Hematopoietic multipotent progenitor cell (in vitro differentiated cells): ENCODE measurements at places on chromosomes 5 and 9. TPM values are rescaled to one million over a fixed set of nuclear protein-coding genes. Genes with fewer than 3 reads are reported as not detected.
A peak's percentile ranks its signal among the peaks of the same experiment; 100 is the strongest.

DNA sequence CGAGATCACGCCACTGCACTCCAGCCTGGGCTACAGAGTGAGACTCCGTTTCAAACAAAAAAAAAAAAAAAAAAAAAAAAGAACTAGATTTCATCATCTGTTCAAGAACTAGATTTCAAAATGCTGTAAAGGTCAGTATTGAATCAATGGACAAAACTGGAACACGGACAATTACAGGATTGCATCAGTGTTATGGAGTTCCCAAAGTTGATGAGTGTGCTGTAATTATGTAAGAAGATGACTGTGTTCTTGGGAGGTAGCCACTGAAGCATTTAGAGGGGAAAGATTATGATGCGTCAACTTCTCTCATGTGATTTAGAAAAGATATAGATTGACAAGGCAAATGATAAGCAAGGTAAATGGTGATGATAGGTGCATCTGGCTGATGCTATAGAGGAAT lies 6.5 kb downstream of the FAM240B start:
- no peak for DNase-seq

DNA sequence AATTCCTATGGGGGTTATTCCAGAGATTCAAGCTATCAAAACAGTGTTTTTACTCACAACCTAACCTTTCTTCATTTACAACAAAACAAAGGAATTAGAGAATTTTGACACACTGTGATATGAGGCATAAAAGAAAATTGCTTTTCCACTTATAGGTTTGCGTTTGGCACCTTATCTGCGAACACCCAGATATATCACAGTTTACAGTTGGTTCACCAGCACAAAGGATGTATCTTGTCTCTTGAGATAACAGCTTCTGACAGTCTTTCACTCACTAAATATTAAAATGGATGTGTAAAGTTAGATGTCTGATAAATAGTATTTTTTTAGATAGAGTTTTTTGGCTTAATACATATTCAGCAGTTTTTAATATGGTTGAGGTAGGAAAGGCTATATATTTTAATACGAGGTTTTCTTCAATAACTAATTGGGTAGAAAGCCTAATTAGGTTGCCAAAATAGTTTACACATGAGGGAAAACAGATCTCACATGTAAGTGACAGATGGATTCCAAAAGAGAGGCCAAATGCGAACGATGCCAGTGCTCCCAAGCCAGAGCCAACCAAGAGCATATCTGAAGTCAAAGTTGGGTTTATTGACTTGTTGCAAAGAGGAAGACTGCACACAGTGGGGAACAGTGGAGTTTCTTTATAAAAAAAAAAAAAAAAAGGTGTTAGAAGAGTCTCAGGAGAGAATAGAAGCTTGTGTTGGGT lies 1495.2 kb downstream of the MAT2B start:
- DNase-seq = peak; percentile 1

DNA sequence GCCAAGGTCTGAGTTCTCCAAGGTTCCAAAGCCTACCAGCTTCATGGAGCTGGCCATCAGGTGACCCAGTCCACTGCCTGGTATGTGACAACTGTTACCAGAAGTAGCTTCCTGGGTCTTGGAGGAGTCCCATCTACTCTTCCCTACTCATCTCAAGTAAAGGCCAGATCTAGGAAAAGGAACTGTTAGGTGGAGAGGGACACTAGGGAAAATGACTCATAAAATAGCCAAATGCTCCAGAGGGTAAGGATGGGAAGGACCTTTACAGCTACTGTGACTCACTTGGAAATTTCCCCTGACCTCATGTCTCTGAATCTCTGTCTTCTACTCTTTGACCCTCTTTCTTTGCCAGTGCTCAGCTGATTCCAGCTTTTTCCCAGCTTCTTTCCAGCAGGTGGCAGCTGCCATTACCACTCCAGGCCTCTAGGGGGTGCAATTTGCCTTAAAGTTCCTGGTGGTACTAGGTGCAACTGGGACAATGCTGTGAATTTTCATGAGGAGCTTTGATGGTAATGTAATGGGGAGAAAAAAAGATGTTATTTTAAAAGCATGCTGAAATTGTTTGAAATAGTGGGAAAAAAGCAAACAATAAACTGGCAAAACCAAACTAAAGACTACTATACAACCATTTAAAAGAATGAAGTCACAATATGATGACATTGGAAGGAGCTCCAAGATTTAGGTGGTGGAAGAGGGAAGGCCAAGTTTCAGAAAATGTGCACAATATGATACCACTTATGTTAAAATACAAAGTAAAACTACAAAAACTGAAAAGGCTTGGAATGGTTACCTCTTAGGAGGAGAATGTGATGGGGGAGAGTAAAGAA lies 27.1 kb upstream of the MYORG start:
- DNase-seq = peak; percentile 28

DNA sequence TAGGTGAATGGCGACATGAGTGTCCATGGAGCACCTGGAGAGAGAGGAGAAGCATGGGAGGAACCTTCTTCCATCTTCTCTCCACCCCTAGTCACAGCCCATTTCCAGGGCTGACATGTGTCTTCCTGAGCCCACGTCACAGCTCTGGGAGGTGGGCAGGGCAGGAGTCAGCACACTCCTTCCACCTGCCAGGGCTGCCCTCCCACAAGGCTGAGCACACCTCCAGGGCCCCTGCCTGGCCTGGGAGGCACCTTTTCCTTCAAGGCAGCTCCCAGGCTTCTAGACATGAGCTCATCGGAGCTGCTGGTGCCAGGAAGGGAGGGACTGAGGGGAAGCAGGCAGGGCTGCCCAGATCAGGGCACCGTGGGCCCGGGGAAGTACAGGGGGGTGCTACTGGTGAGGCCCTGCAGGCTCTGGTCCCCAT lies 13.6 kb upstream of the SYNPO start:
- DNase-seq = no peak

DNA sequence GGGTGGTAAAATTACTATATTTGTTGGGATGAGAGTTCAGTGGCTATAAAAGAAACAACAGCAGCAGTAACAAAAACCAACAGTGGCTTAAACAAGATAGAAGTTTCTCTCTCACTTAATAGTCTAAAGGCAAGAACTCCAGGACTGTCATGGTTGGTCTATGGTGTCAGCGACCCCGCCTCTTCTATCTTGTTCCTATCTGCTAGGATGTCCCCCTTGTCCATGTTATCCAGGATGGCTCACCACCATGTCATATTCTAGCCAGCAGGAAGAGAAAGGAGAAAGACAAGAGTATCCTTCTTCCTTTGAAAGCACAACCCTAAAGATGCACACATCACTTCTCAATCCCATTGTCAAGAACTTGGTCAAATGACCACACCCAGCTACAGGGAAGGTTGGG lies 11.3 kb upstream of the OTP start:
- no peak for DNase-seq

DNA sequence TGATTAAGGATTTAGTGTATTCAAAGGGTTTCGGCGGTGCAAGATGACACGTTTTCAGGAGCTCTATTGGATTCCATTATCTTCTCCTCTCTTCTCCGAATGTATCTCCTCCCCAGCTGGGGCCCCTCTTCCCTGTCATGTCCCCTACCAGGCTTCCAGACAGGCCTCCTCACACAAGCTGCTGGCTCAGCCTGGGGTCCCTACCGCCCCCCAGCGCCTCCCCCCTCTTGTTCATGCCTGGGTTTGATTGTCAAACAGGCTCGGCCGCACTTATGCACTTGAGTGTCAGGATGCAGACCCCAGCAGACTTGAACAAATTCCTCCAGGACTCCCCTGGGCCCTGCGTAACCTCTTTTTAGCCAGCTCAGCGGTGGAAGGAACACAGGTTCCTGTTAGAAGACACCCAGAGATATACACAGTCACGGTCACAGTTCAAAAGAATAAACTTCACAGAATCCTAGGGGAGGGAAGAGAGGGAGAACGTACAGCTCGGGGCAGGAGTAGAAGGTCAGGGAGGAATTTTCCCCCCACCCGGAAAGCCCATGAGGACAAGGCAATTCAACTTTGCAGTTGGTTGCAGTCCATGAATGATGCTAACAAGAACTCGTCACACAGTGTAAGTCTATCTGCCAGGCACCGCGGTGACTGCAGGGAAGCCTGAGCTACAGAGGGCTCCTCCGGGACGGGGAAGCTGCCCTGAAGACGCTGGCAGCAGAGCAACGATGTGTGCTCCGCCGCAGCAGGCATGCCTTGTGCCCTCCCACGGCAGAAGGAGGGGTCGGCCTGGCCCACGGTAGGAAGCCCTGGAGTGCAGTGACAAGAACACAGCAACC lies 560.0 kb downstream of the BNC2 start:
- DNase-seq = no peak

- no peak for DNase-seq
Observed at GRCh38 chr9:16701347-16701746, 169.1 kb downstream of the BNC2 start.

GRCh38 chr5:61768692-61769281 lies 436.7 kb downstream of the ZSWIM6 start:
- DNase-seq = peak; percentile 12

DNA sequence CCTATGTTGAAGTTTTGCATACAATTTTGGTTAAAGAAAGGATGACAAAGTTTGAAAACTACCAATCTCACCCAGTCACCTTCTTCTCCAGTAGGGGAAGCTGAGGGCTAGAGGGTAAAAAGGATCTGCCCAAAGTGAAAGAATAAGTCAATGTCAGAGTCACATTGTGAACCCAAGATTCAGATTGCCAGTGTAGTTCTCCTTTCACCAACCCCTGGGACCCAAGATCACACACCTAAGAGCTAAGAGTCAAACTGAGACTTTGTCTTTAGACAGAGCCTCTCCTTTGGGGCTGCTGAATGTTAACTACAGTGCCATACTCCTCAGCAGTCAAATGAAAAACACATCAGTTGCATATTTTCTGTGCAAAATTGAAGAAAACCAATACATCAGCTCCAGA lies 210.6 kb downstream of the ATP10B start:
- no peak for DNase-seq

DNA sequence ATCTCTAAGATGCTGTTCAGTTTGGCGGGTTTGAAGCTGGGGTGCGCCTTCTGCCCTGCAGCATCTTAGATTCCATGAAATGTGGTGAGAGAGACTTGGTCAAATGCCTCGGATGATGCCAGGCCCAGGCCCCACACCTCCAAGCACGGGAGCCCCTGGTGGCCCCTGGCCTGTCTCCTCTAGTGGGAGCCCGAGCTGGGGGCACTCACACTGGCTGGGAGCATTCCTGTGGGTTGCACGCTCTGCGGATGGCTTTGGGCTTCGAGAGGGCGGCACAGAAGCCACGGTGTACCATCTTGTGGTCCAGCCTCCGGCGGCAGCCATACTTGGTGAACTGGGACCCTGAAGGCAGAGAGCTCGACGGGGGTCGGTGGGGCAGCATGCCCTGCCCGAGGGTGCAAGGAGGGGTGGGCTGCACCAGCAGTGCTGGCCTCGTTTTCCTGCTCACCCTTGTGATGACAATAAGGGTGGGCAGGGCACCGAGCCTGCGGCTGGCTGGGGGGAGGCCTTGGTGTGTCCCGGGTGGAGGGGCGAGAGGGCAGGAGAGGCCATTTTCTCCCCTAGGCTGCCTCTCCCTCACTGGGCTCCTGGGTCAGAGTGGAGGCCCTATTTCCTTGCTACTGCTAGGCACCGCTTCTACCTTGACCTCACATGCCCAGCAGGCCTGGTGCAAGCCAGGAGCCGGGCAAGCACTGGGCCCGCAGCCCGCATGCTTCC lies 65.8 kb downstream of the ZNF354C start:
- no peak for DNase-seq

DNA sequence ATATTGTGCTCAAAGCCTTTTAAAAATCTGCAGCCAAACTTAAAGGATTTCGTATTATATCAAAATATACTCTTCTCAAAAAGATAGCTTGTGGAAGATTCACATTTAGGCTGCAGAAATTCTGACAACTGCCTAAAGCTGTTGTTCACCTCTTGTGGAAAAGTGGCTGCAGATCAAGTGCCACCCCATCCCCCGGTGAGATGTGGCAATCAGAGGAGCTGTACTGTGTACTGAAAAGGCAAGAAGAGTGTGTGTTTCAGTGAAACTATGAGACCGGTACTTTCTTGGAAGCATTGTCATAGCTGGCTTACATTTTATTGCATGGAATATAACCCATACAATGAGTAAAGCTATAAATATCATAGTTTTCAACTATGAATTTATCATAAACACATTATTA lies 64.3 kb downstream of the CDH18 start:
- DNase-seq = no peak

GRCh38 chr9:130311408-130312140 lies 46.0 kb downstream of the HMCN2 start:
- no peak for DNase-seq

DNA sequence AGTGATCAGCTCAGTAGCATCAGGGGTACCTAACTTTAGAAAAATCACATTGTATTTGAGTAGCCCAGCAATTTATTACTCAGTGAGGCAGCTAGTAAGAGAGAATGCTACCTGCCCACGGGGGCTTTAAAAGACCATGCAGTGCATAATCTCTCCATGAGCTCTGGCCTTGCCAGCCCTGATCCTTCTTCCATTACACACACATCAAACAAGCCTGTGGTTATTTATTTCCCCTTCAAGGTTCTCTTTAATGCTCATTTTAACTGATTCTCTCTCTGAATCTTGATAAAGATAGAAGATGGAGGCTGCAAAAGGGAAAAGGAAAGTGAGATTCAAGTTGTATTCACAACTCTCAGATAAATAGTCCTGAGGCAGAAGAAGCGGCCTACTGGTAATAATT lies 22.3 kb downstream of the ANKRD31 start:
- no peak for DNase-seq

DNA sequence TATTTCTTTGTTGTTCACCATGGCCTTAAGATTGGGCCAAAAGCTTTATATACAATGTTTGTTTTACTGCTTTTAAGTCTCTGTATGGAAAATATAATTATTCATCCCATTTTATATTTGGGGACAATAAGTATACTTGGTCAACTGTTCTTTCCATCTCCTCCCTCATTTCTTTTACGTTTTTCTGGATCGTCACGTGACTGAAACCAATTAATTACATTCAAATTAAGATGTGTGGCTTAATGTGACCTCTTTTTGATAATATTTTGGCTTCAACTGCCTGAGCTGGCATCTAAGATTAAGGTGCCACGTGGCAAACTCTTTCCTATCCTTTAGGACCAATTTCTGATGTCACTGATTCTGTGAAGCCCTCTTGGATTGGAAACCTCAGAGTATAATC lies 250.1 kb upstream of the SGCD start:
- DNase-seq = no peak

Gene PCDHB2
- total RNA-seq = 0.27 TPM

Gene SYNPO
- under 0.01 TPM for total RNA-seq

Gene TICAM2
- under 0.01 TPM for total RNA-seq
